ENCODE measurements at places on chromosomes 13 and 19. TPM values are rescaled to one million over a fixed set of nuclear protein-coding genes. Genes with fewer than 3 reads are reported as not detected.

The KLK5 gene
- total RNA-seq = not detected

DNA sequence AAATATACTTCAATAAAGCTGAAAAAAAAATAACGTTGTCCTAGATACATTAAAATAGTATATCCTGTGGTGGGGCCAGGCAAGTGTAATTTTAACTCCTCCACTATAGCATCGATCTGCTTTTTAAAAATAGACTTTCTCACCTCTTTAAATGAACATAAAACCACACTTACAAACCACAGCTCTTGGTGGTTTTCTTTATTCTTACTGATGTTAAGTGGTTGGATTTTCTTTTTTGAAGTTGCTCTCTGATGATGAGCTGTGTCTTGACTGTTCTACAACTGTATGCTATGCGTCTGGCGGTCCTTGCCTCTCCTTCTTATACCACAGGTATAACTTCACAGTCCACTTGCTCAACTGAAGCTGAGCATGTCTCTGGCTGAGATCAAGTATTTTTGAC is 721.5 kb upstream of the KLHL1 start:
- no peak for DNase-seq

DNA sequence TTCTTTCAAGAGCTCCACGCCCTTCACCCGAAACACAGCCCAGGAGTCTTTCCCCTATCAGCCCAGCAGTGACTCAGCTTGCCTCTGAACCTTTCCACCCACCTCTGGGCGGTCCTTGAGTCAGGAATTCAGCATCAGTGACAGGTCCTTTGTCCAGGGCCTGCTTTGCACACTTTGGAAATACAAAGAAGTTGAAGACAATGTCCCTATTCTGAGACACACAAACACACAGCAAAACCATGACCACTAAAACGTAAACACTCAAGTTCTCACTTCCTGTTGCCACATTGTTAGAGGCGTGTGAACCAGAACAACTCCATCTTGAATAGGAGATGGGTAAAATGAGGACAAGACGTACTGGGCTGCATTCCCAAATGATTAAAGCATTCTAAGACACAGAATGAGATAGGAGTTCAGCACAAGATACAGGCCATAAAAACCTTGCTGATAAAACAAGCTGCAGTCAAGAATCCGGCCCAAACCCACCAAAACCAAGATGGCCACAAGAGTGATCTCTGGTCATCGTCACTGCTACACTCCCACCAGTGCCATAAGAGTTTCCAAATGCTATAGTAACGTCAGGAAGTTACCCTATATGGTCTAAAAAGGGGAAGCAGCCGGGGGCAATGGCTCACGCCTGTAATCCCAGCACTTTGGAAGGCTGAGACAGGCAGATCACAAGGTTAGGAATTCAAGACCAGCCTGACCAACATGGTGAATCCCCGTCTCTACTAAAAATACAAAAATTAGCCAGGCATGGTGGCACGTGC is 49.2 kb upstream of the ATP12A start:
- no peak for DNase-seq

- DNase-seq = no peak
Observed at GRCh38 chr19:42066075-42066754, 3.8 kb downstream of the GRIK5 start.

DNA sequence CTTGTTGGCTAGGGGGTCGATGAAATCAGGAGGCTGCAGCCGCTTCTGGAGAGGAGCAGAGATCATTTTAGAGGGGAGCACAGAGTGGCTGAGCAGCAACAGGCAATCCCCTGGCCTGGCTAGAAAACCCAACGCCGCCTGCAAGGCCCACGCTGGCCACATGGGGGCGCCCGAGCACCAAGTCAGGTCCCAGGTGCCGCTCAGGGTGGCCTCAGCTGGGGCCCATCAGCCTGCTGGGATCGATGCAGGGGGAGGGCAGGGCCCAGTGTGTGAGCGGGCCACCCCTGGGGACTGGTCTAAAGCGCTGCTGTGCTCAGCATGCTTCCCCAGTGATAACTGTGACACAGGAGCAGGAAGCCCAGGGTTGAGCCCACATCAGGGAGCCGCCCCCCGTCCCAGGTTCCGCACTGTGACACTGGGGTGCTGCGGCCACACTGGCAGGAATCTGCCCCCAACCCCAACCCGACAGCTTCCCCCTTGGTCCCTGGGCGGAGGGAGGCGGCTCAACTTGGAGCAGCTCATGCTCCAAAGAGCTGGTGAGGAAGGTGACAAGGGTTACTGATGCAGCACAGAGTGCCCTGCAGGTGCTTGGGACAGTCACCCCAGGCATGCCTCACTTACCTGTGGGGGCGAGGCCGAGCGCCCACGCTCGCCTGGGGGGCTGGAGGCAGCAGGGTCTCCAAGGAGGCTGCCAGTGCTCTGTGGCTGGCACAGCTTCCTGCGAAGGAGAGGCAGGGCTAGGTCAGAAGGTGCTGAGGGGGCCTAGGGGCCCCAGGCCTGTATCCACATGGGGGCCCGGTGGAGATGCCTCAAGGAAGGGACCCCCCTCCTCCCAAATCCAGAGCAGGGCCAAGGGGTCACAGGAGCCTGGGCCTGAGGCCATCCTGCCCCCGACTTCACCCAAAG is 13.3 kb upstream of the ISYNA1 start:
- DNase-seq = no peak

GRCh38 chr13:41694545-41695301 is 237.4 kb downstream of the RGCC start:
- peak; percentile 34 for DNase-seq

Data from thoracic aorta (tissue), 2 donors.